Left ventricle myocardium inferior (tissue), 1 donor: ENCODE measurements at places on chromosomes 4 and X.

- no peak for DNase-seq
Measured at GRCh38 chr4:86630629-86631028, 36.5 kb downstream of the PTPN13 start.

DNA sequence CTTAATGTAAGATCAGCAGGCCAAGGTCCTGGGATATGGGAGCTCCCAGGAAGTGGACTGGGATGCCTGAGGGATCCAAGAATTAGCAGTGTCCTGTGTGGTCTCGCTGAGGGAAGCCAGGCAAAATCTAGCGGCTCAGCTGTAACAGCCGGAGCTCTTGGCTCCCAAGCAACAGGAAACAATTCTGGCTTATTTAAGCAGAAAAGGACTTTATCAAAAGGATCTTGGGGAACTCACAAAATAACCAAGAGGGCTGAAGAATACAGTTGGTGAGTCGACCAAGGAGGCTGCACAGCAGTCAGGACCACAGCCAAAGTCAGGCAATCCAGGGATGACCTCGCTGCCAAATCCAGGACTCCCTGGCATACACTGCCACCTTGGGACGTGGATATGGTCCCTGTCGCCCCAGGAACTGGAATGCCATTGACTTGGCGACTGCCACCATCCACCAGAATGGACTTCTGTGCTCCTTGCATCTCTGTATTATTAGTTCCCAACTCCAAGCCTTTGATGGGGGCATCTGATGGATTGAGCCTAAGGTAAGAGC lies 165.3 kb upstream of the BCOR start:
- no peak for DNase-seq

DNA sequence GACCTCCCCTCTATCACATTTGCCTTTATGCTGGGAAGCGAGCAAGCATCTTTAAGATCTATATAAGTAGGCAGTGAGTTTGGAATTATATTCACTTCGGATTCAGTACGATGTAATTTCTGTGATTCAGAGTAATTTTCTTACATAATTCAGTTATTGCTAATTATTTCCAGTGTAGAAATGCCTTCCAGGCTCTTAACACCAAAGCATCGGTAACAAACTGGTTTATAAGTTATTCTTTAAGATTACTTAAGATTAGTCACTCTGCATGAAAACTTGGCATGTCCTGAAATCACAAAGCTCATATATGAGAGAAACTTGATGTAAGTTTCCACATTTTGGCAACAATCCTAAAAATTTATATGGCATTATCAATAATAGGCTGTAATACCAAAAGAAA lies 120.8 kb downstream of the ADAMTS3 start:
- DNase-seq = no peak

DNA sequence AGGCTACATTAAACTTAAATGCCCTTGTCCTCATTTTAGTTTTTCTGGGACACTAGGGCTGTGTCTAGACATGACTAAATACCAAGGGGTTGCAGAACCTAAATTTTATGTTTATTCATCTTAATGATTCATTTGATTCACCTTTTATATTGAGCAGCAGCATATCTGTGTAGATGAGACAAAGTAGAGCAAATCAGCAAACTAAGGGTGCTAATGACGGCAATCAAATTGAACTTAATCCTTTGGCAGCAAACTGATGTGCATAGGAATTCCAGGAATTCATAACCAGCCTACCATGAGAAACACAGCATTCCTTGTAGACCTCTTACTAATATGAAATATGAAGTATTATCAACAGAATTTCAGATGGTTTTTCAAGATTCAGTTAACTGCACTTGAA lies 25.1 kb downstream of the EPHA5 start:
- DNase-seq = no peak

DNA sequence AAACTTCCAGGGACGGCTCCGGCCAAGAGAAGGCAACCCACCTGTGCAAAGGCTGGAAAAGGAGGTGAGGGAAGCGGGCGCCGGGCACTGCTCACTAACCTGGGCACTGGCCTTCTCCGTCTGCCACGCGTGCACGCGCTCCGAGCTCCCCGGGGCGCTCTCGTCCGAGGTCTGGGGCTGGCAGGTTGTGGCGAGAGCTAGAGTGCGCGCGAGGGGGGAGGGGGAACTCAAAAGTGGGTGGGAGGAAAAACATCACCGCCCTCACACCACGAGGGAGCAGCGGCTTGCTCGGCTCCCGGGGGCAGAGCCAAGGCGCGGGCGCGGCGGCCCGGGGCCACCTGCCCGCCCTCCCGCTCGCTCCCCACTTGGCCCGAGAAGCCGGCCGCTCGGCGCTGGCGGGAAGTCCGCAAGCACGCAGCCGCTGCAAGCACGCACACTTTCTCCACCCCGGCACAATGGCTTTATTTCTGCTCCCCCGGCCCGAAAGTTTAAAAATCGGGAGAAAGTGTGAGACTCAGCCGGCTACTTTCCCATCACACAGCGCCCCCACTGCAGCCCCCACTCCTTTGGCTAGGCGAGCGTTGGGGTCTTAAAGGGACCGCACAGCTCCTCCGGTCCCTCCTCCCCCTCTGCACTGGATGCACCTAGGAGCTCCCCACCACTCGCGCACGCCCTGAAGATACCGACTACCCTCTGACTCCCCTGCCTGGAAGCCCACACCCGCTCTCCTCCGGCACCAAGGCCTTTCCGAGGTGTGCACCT lies at the start of gene CHRDL1:
Gene CHRDL1 (minus strand): TSS at position 173 of the 762 bp plus-strand sequence. CDS start 3,636 bp downstream, outside the sequence.
- peak; percentile 17 for DNase-seq

- no peak for DNase-seq
Measured at GRCh38 chr4:88818631-88819470, 121.2 kb upstream of the NAP1L5 start.

DNA sequence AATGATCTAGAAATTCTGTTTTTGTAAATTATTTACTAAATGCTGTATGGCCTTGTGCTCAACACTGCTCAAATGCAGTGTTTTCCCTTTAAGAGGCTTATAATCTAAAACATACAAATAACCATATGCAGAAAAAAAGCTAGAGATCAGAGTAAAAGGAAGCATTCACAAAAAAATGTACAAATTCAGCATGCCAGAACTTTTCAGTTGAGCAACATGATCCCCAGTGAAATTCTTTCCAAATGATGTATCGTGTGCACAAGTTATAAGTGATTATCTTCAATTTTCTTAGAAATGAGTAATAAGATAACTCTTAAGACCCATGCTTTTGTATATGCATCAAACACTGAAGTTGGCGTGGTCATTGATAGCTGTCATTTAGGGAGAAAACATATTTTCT lies 5.0 kb downstream of the GPC3 start:
- DNase-seq = no peak

- no peak for DNase-seq
Measured at GRCh38 chrX:39022106-39022505, 220.8 kb downstream of the MID1IP1 start.

DNA sequence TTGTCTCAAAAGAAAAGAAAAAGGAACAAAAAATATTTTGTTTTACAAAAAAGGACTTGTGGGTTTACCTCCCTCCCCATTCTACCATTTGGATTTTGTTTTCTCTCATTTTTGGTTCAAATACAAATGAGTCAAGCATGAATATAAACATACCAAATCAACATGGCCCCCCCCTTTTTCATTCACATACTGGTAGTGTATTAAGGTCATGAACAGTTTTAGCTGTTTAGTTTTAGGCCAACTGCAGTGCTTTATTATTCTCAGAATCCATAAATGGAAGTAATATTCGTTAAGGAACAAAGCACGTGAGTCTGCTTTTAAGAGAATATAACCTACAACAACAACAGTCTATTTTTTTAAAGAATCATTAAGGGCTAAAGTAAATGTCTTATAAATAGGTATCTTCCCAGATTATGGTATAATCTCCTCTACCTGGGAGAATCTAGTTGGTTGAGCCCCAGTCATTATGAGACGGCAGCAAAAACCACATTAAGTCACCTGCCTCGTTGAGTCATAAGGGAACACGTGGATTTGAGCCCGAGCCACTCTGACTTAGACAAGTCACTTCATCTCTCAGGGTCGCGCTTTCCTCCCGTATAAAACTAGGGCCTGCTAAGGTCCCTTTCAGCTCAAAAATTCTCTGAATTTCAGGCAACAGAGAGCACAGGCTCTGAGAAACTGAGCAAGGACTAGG lies 26.7 kb downstream of the BCLAF3 start:
- no peak for DNase-seq

GRCh38 chr4:74944354-74944793 lies 11.5 kb downstream of the PARM1 start:
- no peak for DNase-seq

- DNase-seq = no peak
Measured at GRCh38 chr4:5828005-5828391, 64.9 kb downstream of the CRMP1 start.

DNA sequence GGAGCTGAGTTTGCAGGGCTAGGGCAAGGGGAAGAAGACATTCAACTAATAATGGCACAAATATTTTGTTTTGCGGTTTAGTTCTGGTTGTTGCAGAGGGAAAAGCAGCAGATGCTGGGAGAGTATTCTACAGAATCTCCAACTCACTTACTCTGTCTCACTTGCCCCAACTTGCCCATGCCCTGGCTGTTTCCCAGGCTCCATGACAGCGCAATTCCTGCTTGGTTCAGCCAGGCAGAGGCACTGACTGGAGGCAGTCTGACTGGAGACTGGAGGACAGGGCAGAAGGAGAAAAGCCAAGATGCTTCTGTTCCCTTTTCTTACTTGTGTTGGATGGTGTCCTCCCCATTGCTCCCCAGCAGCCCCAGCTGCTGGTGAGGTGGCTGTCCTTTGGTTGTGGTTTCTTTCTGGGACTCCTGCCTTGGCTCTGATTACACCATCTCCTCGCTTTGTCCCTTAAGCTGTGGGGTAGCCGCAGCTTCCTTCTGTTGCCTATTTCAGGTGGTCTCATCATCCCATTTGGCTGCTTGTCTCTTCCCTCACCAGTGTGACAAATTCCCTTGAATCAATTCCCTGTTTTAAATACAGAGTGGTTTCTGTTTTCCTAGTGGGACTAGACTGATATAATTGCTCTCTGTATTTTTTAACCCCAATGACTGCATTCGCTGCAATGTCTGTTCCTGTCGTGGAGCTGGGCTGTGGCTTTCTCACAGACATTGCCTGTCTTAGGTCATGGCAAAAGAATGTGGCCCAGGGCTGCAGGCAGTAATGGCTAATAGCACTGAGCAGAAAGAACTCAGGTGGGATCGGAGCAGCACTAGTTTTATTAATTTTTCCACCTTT lies 24.2 kb upstream of the RASL11B start:
- no peak for DNase-seq

- DNase-seq = no peak
Measured at GRCh38 chrX:16177260-16177659, 10.0 kb downstream of the MAGEB17 start.

DNA sequence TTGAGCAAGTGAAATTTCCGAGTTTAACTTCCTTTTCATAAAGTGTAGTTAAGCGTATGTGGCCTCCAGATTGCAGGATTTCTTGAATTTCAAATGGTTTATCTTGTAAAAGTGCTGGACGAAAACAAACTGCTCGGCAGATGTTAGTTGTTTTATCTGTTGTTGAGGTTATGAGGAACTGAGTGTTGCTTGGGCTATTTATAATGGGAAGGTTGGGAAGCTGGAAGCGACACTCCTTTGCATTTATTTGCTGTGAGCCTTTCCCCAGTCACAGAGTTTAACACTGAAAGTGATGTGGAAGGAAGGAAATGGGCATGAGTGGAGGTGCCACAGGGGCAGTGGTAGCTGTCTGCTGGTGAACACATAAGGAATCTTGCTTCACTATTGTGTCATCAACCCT lies 284.9 kb downstream of the PCDH7 start:
- DNase-seq = no peak

DNA sequence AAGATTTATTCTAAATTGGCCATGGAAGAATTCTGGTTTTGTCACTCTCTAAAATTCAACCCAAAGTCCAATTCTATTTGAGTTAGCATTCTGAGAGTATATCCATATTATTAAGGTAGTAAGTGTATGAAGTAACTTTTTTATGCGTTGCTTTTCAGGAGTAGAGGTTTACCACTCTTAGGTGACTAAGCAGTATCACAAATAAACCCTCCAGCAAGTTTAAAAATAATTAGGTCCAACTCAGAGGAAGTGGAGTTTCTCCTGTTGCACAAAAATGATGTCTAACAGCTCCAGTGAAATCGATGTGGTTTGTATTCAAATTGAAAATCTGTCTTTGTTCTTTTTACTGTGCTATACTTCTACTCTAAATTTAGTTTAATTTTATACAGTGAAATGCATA lies 6.6 kb downstream of the SCML1 start:
- DNase-seq = no peak

DNA sequence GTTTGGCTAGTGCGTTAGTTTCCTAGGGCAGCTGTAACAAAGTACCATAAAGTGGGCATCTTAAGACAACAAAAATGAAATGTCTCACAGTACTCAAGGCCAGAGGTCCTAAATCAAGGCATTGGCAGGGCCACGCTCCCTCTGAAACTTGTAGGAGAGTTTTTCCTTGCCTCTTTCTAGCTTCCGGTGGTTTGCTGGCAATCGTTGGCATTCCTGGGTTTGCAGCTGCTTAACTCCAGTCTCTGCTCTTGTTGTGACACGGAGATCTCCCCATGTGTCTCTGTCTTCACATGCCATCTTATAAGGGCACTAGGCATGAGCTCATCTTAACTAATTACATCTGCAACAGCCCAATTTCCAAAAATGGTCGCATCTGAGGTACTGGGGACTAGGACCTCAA lies 362.0 kb upstream of the BOD1L1 start:
- DNase-seq = no peak

- DNase-seq = no peak
Measured at GRCh38 chr4:181083757-181084361, 1159.3 kb upstream of the TENM3 start.

- no peak for DNase-seq
Measured at GRCh38 chrX:69229436-69229835, 64.2 kb upstream of the PJA1 start.

DNA sequence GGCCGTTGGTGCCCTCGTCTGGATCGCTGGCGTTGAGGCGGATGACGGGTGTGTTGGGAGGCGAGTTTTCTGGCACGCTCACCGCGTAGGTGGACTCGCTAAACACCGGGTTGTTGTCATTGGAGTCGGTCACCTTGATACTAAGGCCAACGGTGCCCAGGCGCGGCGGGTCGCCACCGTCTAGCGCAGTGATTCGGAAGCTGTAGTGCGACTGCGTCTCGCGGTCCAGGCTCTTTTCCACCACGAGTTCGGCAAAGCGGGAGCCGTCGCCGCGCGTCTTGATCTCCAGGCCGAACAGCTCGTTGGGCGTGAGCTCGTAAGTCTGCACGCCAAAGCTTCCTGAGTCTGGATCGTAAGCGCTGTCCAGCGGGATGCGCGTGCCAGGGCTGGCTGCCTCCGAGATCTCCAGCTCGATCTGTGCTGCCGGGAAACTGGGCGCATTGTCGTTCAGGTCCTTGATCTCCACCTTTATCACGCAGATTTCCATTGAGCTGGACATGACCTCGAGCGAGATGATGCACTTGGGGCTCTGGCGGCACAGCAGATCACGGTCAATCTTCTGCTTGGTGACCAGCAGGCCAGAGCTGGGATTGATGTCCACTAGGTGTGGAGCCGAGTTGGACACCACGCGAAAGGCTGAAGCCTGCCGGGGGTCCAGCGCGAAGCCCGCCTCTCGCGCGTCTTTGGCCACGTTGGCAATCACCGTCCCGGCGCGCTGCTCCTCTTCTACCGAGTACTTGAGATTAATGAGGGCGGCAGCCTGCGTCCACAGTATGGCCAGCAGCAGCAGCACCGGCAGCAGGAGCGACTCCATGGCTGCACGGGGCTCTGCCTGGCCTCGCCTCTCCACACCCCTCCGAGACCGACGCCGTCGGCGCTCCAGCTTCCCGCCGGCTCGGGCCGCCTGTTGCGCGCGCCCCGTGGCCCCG lies 2.0 kb downstream of the PCDH19 start:
- no peak for DNase-seq
